ENCODE measurements at places on chromosomes 3 and 15. TPM values are rescaled to one million over a fixed set of nuclear protein-coding genes. Genes with fewer than 3 reads are reported as not detected.

The MINAR1 gene
- 0.26 TPM for total RNA-seq

The C3orf85 gene
- not detected for total RNA-seq

The HRG gene
- not detected for total RNA-seq

The TMEM266 gene
- 2.5 TPM for total RNA-seq

The MYEF2 gene
- 21.3 TPM for total RNA-seq

The WDR76 gene
- total RNA-seq = 6.2 TPM

The GOLGA6B gene
- not detected for total RNA-seq

GRCh38 chr15:37888356-37888755 lies 46.1 kb upstream of the TMCO5A start:
- H3K27ac ChIP-seq = no peak overlapping the region
- H3K27me3 ChIP-seq = peaks cover 6% of the 10 kb centered on the region
- H3K36me3 ChIP-seq = no peaks in the 10 kb centered on the region
- no peak for DNase-seq

- H3K4me1 ChIP-seq = no peaks in the 10 kb centered on the region
- DNase-seq = no peak
- H3K27ac ChIP-seq = no peak overlapping the region
- no peak overlapping the region for H3K4me3 ChIP-seq
- H3K36me3 ChIP-seq = no peaks in the 10 kb centered on the region
Observed at GRCh38 chr3:78754066-78754743, 1013.6 kb downstream of the ROBO1 start.

DNA sequence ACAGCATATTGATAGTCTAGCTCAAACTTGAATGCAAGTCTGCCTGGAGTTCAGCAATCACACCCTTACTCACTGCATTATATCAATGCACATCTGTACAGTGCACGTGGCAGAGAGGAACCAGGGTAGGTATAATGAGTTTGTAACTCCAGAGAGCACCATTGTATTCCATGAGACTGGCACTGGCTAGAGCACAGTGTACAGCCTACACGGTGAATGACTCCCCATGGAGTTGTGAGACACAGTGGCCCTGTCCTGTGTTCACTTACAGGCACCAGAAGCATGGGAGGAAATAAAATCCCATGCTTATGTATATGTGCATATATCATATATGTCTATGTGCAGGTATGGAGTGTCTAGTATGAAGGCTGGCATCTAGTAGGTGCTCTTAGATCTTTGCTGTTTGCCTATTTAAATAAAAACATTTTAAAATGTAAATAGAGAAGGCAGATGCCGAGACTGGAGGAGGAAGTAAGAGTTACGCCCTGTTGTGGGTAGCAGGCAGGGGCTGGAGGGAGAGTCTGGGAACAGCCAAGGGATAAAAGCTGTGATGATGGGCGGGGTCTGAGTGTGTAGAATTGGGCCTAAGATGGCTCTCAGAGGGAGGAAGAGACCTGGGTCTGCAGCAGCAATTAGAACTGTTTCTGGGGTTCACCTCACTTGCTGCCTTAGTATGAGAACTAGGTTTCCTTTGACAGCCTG lies 360.7 kb upstream of the ICE2 start:
- H3K27ac ChIP-seq = no peak overlapping the region
- no peak overlapping the region for H3K4me3 ChIP-seq
- DNase-seq = no peak
- no peaks in the 10 kb centered on the region for H3K36me3 ChIP-seq

DNA sequence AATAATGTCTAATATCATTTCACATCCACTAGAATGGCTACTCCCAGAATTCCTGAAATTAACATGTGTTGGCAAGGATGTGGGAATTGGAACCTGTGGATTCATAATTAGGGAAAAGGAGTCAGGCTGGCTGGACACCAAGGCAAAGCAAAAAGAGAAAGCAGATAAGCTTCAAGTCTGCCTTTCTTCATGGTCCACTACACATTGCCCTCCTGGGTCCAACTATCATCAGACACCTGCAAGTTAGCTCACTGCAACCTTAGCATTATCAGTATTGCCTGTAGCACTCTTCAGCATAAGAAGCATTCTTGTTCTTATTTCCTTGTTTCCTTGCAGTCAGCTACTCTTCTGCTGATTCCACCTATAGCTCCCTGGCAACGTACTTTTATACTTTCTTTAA lies 124.3 kb downstream of the ZNF280D start:
- no peaks in the 10 kb centered on the region for H3K27me3 ChIP-seq
- H3K27ac ChIP-seq = no peak overlapping the region
- no peaks in the 10 kb centered on the region for H3K4me1 ChIP-seq
- H3K4me3 ChIP-seq = no peak overlapping the region
- DNase-seq = no peak

GRCh38 chr3:13504161-13504831 lies 24.2 kb downstream of the HDAC11 start:
- no peak overlapping the region for H3K4me3 ChIP-seq
- no peaks in the 10 kb centered on the region for H3K36me3 ChIP-seq
- peak; percentile 48 for DNase-seq
- H3K27me3 ChIP-seq = no peaks in the 10 kb centered on the region
- no peak overlapping the region for H3K27ac ChIP-seq

- H3K4me3 ChIP-seq = no peak overlapping the region
- no peaks in the 10 kb centered on the region for H3K4me1 ChIP-seq
- H3K27me3 ChIP-seq = no peaks in the 10 kb centered on the region
Observed at GRCh38 chr15:55819397-55820034, 76.6 kb upstream of the PRTG start.

DNA sequence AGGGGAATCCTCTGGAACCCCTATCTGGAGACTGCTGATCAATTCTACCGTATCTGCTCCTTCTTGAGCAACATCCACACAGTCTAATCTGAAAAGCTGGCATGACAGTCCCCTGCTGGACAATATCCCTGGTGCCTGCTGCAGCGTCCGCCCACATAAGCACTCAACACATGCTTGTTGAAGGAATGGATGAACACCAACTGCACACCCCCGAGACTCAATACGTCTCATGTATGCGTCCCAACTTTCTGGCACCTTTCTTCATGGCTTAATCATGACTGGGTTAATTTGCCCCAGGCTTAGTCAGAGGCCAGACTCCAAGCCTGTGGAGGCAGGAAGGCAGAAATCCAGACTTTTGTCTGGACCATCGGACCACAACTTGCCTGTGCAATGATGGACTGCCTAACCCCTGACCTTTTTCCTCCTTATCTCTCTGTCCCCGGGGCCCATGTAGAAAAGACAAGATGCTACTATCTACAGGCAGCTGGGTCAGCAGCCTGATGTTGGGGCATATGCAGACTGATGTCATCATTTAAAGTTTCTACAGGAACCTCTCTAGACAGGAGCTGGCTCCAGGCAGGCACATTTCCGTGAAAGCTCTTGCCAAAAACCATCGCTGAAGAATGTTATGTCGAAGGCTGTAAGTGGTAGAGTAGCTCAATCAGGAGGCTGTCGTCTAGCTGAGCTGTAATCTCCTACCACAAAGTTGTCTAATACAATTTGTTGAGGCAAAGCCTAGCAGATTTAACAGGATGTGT lies 114.1 kb upstream of the TPM1 start:
- H3K27ac ChIP-seq = no peak overlapping the region
- no peak overlapping the region for H3K4me3 ChIP-seq
- DNase-seq = no peak
- H3K36me3 ChIP-seq = no peaks in the 10 kb centered on the region

GRCh38 chr3:133113927-133114597 lies 75.9 kb downstream of the TMEM108 start:
- no peaks in the 10 kb centered on the region for H3K4me1 ChIP-seq
- no peak overlapping the region for H3K4me3 ChIP-seq
- no peak for DNase-seq

GRCh38 chr3:44045476-44046275 lies 196.0 kb upstream of the TOPAZ1 start:
- no peaks in the 10 kb centered on the region for H3K27me3 ChIP-seq
- H3K4me3 ChIP-seq = no peak overlapping the region
- no peak overlapping the region for H3K27ac ChIP-seq
- H3K36me3 ChIP-seq = no peaks in the 10 kb centered on the region
- no peak for DNase-seq

- no peak for DNase-seq
- no peaks in the 10 kb centered on the region for H3K27me3 ChIP-seq
- peaks cover 24% of the 10 kb centered on the region for H3K36me3 ChIP-seq
- H3K4me1 ChIP-seq = no peaks in the 10 kb centered on the region
Observed at GRCh38 chr3:130933801-130934345, 40.0 kb downstream of the ATP2C1 start.

- no peak overlapping the region for H3K4me3 ChIP-seq
- H3K27ac ChIP-seq = no peak overlapping the region
- DNase-seq = no peak
- peaks cover 60% of the 10 kb centered on the region for H3K36me3 ChIP-seq
- H3K27me3 ChIP-seq = no peaks in the 10 kb centered on the region
Observed at GRCh38 chr15:74035121-74036017, 40.9 kb downstream of the PML start.

DNA sequence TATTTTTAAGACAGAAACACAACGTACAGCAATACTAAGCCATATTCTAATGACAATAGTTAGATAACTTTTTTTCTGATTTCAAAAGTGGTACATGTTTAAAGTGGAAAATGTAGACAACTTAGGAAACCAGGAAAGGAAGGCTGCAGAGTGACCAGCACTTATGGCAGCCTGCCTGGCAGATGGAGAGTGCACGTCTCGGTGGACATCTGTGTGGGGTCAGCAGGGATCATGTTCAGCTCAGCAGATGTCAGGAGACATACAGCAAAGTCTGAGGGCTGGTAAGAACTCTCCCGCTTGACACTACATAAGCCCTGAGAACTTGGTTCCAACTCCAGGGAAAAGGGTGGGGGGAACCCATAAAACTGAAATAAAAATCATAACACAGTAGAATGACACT lies 128.6 kb upstream of the ADPGK start:
- no peak overlapping the region for H3K27ac ChIP-seq
- H3K36me3 ChIP-seq = no peaks in the 10 kb centered on the region
- no peak overlapping the region for H3K4me3 ChIP-seq

DNA sequence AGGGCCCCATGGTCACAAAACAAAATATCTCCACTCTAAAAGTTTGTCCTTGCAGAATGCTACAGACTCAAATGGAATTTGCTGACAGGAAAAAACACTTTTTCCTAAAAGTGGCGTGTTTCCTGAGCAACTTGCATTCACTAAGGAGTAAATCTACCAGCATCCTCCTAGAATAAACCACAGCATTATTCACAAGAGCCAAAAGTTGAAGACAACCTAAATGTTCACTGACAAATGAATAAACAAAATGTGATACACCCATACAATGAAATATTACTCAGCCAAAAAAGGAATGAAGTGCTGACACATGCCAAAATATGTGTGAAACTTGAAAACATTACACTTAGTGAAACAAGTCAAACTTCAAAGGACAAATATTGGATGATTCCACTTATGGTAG lies 28.9 kb downstream of the ITGB5 start:
- DNase-seq = no peak
- H3K4me1 ChIP-seq = peaks cover 12% of the 10 kb centered on the region
- H3K36me3 ChIP-seq = peaks cover 6% of the 10 kb centered on the region
- H3K27ac ChIP-seq = no peak overlapping the region
- no peak overlapping the region for H3K4me3 ChIP-seq
- H3K27me3 ChIP-seq = no peaks in the 10 kb centered on the region

DNA sequence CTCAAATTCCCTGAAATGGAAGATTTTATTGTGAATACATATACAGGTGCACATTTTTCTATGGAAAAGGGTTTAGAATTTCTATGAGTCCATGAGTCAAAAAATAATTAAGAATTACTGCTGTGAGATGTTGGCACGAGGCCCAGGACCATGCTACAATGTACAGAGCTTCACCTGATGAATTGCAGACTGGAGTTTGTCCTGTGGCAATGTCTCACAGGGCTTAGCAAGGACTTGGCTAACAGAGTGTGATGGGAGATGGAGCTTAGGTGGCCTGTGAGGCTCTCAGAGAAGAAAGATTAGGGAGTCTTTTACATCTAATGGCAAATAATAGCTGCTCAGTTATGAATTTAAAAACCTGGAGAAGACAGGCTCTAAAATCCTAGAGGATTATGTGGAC lies 219.5 kb upstream of the CBLB start:
- no peaks in the 10 kb centered on the region for H3K4me1 ChIP-seq
- no peak overlapping the region for H3K27ac ChIP-seq
- H3K36me3 ChIP-seq = no peaks in the 10 kb centered on the region
- no peak overlapping the region for H3K4me3 ChIP-seq

GRCh38 chr15:24659622-24660021 lies 16.0 kb upstream of the NPAP1 start:
- no peak overlapping the region for H3K27ac ChIP-seq
- no peaks in the 10 kb centered on the region for H3K27me3 ChIP-seq
- DNase-seq = no peak
- no peaks in the 10 kb centered on the region for H3K36me3 ChIP-seq
- no peak overlapping the region for H3K4me3 ChIP-seq
- H3K4me1 ChIP-seq = no peaks in the 10 kb centered on the region

- no peak overlapping the region for H3K27ac ChIP-seq
- DNase-seq = no peak
Observed at GRCh38 chr3:62361824-62362223, 11.5 kb downstream of the FEZF2 start.

DNA sequence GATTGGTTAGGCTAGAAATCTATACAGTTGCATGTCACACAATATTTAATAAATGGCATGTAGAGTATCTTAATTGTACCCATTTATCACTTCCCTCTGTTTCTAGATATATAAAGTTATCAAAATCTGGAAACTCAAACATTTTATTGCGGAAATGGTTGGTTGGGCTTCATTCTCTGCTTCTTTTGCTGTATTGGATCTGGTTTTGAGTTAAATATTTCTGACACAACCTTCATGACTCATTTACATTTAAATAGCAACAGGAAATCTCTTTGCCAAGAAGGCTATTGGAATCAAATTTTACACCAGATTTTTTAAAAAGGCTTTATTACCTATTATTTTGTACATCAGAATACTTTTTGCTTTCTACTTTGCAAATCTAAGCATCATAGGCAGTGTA lies 153.8 kb downstream of the EBLN2 start:
- no peak overlapping the region for H3K4me3 ChIP-seq
- no peaks in the 10 kb centered on the region for H3K27me3 ChIP-seq
- H3K36me3 ChIP-seq = no peaks in the 10 kb centered on the region
- no peaks in the 10 kb centered on the region for H3K4me1 ChIP-seq
